ENCODE measurements at places on chromosomes 4 and X.
A peak's percentile ranks its signal among the peaks of the same experiment; 100 is the strongest.

DNA sequence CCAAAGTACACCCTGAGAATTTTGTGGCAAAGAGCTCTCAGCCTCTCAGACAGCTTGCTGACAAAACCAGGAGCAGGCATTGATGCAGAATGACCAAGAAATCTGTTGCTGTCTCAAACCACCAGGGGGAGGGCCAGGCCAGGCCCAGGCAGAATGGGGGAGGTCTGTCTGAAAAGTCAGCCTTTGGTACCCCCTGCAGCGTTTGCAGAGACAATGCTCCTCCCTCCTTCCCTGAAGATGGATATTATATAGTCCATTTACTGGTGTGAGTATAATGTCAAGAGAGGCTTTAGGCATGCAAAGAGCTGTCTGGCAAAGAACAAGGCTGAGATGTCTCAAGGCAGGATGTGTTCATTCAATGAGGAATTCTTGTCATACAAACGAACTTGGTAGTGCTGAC lies 52.9 kb upstream of the TRPC5OS start:
- DNase-seq = no peak

GRCh38 chr4:33696586-33696985 lies 2547.7 kb downstream of the ARAP2 start:
- DNase-seq = no peak

DNA sequence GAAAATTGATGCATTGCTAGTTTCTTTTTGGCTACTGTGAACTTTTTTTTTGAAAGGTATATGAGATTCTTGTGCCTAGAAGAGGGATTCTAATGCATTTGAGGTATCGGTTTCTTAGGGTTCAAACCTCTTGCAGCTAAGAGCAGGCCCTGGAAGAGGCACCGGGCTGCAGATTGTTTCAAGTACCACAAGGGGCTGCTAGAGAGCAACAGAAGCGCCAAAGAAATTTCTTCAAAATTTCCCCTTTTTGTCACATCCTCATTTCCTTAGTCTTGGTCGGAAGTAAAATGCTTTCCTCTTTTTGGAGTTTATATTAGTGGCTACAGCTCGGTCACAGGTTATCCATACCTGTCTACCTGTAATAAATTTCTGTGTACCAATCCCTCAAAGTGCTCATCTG lies 89.8 kb downstream of the PDGFRA start:
- no peak for DNase-seq

DNA sequence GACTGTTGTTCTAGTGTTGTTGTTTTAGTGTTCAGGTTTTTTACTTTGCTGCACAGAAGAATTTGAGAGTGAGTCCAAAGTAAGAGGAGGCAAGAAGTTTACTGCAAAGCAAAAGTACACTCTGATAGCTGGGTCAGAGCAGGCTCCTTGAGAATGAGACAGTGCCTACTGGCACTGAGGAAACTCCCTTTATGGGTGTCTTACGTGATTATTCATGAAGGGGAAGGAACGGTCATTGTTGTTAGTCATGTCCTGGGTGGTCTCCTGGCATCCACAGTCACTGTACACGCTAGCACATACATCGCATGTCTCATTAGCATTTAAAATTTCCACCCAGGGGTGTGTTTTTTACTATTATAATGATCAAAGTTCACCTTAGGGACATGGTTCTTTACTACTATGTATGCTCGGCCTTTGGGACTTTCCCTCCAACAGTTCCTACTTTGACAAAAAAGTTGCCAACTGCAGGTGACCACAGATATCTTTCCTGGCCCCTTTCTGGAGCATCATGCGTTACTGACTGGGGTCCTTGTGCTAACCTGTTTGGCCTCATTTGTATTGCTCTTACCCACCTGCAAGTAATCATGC lies 688.9 kb upstream of the AMOT start:
- DNase-seq = no peak

DNA sequence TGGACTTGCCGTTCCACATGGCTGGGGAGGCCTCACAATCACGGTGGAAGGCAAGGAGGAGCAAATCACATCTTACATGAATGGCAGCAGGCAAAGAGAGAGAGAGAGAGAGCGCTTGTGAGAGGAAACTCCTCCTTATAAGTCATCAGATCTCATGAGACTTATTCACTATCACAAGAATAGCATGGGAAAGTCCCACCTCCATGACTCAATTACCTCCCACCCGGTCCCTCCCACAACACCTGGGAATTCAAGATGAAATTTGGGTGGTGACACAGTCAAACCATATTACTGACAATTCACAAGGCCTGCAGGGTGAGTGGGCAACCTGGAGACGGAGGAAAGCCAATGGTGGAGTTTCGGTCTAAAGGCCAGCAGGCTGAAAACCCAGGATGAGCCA lies 394.3 kb upstream of the TRAM1L1 start:
- no peak for DNase-seq

DNA sequence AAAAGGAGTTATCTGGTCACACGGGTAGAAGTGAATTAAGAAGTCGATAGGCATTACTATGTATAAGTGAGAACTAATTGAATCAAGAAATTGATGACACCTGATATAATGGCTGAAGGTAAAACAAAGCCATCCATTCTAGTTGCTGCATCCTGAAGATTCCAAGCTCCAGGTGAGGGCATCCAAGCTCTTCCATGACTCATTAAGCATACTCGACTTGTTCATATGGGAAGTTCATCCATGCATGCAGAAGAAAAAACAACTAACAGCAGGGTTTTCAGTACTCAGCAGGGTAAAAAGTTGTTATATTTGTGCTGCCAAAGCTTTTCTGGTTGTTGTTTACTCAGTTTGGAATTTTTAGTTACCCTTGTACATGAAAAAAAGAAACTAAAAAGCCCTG lies 508.0 kb upstream of the CXorf51A start:
- DNase-seq = no peak

- no peak for DNase-seq
Measured at GRCh38 chrX:77743720-77744119, 42.3 kb downstream of the ATRX start.

- DNase-seq = no peak
Measured at GRCh38 chrX:11395859-11396258, 102.6 kb downstream of the AMELX start.

DNA sequence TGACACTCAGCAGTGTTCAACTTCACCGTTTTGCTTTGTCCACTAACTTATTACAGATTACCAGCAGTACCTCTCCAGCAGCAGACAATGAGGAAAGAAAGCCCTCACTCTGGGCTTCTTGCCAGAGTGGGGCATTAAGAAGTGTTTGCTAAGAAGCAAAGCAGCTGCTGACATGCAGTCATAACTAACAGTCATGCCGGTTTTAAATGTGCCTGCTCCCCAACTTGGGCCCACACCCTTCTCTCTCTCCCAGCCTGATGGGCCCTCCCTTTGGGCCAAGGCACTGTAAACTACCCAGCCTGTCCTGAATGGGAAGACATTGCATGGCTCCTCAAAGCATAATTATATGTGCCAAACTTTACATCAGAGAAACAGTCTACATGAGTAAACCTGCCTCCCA lies 54.6 kb upstream of the HHIP start:
- DNase-seq = no peak

DNA sequence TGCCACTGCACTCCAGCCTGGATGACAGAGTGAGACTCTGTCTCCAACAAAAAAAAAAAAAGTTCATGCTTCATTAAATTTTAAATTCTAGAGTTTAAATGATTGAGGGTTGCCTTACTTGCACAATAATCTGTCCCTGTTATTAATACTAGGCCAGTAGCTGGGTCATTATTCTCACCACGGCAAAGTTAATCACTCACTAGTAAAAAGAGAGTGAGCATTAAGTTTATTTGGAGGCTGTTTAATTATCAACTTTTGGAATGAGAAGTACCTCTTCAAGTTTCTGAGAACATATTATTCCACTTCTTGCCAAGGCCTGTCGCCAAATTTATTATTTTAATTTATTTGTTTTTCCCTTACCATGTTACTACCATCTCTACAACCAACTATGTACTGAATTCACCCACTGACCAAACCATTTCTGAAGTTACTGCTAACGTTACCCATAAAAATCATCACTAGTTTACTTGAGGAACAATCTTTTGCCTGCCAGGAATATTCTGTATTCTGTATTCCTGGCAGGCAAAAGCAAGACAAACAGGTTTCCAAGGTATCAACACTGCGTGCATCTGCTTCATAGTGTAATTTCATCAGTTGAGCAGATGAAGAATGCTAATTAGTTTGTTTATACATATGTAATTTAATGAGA lies 26.5 kb downstream of the GUCY1A1 start:
- no peak for DNase-seq

- no peak for DNase-seq
Measured at GRCh38 chrX:8851231-8851886, 50.2 kb upstream of the FAM9A start.

DNA sequence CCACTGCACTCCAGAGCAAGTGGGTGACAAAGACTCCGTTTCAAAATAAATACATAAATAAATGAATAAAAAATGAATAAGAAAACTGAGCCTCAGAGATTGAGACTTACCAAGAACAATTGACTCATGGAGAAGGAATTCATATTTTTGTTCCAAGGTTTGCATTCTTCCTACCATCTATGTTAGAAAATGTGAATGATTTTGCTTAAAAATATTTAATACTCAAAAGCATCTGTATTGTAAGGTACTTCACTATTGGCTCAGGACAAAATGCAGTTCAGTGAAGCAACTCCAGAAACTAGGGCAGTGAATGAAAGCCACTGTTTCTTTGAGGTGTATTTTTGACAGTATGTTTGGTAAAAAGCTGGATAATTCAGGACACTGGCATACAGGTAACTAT lies 54.1 kb downstream of the XAGE2 start:
- DNase-seq = no peak

DNA sequence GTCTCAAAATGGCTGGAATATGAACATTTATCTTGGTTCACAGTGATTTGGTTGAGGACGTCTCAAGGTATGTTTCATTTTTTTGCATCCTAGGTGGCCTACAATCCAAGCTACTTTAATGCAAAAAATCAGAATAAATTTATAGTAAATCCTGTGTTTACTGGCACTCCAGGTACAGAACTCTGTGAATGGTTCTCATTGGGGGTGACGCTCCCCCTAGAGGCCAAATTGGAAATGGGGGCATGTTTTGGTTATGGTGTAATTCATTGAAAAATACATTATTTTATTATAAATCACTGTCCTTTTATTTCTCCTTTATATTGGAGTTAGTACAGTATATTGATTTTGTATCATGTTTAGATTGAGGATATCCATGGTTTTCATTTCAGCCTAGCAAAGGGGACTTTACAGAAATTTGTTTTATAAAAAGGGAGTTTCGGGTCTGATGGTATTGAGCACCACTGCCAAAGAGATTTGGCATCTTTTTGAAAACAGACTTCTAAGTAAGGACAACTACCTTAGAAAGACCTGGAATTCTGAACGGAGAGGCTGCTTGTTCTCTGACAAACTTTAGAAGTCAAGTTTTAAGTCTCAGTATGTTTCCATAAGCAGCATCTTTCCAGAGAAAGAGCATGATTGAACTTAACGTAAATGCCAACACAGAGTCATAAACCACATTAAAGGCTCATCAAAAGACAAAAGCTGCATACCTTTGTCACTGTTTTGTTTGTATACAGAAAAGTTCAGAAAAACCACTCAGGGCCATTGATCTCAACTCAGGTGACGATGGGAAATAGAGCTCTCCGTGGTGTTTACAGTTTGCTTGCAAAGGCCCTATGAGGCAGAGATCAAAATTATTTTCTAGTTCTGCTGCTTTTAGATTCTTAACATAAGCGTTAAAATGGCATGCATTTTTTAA lies 19.4 kb downstream of the MTM1 start:
- DNase-seq = peak; percentile 55

DNA sequence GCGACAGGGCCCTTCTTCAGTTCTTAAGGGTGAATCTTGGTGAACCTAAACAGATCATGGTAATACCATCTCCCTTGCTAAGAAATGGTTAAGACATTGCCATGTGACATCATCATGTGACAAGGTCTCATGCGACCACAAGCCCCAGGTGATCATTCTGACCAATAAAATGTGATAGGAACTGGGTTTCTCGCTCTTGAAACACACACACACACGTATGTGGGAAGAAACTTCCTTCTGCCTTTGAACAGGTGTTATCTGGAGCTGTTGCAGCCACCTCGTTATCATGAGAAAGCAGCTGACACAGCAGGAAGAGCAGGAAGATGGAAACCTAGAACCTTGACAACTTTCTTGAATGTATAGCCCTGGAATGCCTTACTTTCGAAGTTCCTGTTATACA lies 10.2 kb downstream of the SOD3 start:
- DNase-seq = no peak

- DNase-seq = no peak
Measured at GRCh38 chrX:1477801-1478458, 25.2 kb upstream of the ASMTL start.

GRCh38 chr4:153521999-153522801 lies 56.0 kb downstream of the TMEM131L start:
- DNase-seq = peak; percentile 57

DNA sequence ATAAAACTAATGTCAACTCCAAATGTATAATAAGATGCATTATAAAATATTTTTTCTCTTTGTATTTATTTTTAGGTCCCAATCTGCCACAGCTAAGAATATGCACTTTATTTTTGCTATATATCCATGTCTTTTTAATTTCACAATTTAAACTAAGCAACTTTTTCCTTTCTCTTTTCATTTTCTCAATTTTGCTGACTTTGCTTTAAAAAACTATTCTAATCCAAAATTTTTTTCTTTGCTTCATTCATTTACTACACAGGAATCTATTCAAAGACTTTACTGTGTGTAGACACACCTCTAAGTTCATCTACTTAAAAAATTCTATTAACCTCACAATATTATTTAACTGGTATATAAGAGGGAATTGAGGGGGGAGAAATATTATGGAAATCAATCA lies 201.9 kb downstream of the ADGRA3 start:
- no peak for DNase-seq

- DNase-seq = no peak
Measured at GRCh38 chr4:7466215-7466614, 31.5 kb upstream of the PSAPL1 start.

GRCh38 chr4:110640576-110640975 lies 17.7 kb upstream of the PITX2 start:
- no peak for DNase-seq

GRCh38 chrX:63718010-63718694 lies 66.9 kb downstream of the ARHGEF9 start:
- no peak for DNase-seq

DNA sequence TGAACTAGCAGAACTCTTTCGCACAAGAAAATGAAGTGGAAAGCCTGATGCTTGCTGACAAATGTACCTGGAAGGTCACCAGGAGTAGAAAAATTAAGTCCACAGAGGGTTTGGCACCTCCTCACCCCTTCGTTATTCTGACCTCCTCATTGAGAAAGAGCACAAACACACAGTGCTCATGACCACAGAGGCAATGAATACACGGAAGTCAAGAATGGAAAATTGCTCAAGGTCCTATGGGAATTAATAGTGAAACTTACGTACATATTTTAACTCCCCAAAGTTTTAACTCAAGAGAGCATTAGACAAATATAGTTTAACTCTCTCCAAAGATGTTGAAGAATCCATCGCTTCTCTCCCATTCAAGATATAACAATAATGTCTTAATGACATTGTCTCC lies 83.6 kb upstream of the CAMK2D start:
- DNase-seq = no peak
